ENCODE measurements at places on chromosomes 11 and 22. TPM values are rescaled to one million over a fixed set of nuclear protein-coding genes. Genes with fewer than 3 reads are reported as not detected.
A peak's percentile ranks its signal among the peaks of the same experiment; 100 is the strongest.

- H3K4me1 ChIP-seq: no peaks in the 10 kb centered on the region
- DNase-seq: no peak
- H3K36me3 ChIP-seq: no peaks in the 10 kb centered on the region
- no peaks in the 10 kb centered on the region for H3K27me3 ChIP-seq
- no peak overlapping the region for H3K4me3 ChIP-seq
Observed at GRCh38 chr22:44555046-44555445, 57.0 kb upstream of the RTL6 start.

DNA sequence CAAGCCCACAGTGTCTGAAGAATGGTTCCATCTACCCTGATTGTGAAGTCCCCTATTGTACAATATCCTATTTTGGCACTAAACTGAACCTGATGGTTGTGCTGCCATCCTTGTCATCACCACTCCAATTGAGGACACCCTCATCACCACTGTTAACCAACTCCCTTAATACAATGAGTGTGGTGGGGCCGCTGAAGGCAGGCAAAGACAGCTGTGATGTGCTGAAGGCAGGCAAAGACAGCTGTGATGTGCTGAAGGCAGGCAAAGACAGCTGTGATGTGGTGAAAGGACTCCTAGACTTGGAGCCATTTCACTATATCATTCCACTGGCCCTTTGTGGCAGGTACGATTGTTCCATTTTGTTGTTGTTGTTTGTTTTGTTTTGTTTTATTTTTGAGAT is 481.6 kb downstream of the SOX6 start:
- no peaks in the 10 kb centered on the region for H3K27me3 ChIP-seq
- DNase-seq: no peak
- no peak overlapping the region for H3K27ac ChIP-seq
- H3K36me3 ChIP-seq: no peaks in the 10 kb centered on the region

- no peaks in the 10 kb centered on the region for H3K36me3 ChIP-seq
- no peak overlapping the region for H3K4me3 ChIP-seq
- DNase-seq: peak; percentile 45
- H3K27me3 ChIP-seq: no peaks in the 10 kb centered on the region
Observed at GRCh38 chr11:2777386-2777785, 77.6 kb upstream of the KCNQ1OT1 start.

The EFEMP2 gene
- 111 TPM for total RNA-seq

- H3K27me3 ChIP-seq: no peaks in the 10 kb centered on the region
- H3K36me3 ChIP-seq: no peaks in the 10 kb centered on the region
- no peak for DNase-seq
- H3K4me1 ChIP-seq: no peaks in the 10 kb centered on the region
- no peak overlapping the region for H3K27ac ChIP-seq
Observed at GRCh38 chr11:83682611-83682973, 396.4 kb upstream of the CCDC90B start.

DNA sequence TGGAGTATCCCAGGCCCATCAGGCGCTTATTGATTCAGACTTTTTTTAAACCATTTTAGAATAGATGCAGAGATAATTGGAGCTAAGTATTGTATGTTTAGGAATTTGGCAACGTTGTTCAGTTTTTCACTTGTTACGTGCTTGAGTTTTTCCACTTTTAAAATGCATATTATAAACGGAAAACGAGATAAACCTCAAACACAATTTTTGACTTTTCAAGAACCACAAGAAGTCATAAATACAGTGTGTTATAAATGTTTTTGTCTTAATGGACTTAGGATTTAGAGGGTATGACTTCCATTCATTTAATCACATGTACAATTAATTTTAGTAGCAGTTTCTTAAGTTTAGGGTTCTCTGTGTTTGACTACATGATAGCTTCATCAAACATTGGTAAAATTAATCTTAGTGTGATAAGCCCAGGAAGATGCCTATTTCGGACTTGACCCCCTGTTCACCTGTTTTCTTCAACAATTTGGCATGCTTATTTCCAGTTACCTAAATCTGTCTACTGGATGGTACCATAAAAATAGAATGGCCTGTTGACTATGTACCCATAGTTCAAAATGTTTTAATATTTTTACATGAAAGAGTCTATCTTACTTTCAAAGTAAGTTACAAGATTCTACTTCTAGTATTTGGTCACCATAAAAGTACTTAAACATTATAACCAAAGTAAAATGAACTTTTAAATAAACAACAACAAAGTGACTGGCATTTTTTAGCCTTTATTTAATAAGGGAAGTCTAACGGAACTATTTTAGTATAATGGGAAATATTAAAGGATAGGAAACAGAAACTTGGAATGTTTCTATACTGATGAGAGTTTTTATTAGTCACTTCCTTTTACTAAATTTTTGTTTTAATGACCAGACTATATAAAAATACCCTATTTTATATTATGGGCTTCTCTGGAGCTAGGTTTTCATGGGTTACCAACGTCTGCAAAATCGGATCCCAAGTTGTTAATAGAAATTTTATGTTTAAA is 1.4 kb downstream of the ZC3H12C start:
- no peak for DNase-seq
- H3K36me3 ChIP-seq: no peaks in the 10 kb centered on the region
- H3K4me3 ChIP-seq: no peak overlapping the region
- peaks cover 11% of the 10 kb centered on the region for H3K4me1 ChIP-seq
- peak overlapping the region; percentile 99 for H3K27ac ChIP-seq
- no peaks in the 10 kb centered on the region for H3K27me3 ChIP-seq

DNA sequence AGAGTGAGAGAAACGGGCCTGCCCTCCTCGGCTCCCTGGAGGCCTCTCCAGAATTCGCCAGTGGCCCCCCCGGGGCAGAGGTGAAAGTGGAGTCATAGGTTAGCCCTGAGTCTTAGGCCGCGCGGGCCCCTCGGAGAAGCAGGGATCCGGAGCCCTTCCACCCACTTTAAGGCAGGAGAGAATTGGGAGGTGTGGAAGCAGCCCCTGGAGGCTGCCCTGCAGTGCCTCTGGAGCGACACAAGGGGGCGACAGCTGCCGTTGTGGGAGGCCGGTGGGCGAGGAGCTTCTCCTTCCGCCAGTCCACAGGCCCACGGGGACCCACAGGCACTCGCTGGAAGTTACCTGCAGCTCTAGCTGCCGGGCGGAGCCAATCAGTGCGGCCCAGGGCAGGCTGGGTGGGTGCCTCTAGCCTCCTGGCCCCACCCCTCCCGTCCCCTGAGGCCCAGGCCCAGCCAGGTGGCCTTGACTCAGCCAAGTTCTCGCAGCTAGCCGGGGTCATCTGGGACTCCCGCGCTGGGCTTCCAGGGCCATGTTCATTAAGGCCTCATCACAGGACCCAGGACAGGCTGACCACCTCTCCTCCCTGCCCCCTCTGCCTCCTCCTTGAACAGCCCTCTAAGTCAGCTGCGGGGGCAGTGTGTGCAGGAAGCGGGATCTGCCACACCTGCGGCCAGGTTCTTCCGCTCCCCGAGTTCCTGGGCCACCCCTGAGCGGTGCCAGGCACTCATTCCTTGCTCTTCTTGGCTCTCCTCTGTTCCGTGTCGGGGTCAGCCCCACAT is 5.0 kb downstream of the DGKZ start:
- no peak overlapping the region for H3K27ac ChIP-seq
- no peak overlapping the region for H3K4me3 ChIP-seq
- no peaks in the 10 kb centered on the region for H3K36me3 ChIP-seq
- peaks cover 28% of the 10 kb centered on the region for H3K4me1 ChIP-seq
- no peaks in the 10 kb centered on the region for H3K27me3 ChIP-seq

- no peak for DNase-seq
- H3K4me3 ChIP-seq: no peak overlapping the region
- no peaks in the 10 kb centered on the region for H3K27me3 ChIP-seq
- H3K36me3 ChIP-seq: no peaks in the 10 kb centered on the region
- no peak overlapping the region for H3K27ac ChIP-seq
Observed at GRCh38 chr11:96061069-96061468, 137.2 kb upstream of the MTMR2 start.

DNA sequence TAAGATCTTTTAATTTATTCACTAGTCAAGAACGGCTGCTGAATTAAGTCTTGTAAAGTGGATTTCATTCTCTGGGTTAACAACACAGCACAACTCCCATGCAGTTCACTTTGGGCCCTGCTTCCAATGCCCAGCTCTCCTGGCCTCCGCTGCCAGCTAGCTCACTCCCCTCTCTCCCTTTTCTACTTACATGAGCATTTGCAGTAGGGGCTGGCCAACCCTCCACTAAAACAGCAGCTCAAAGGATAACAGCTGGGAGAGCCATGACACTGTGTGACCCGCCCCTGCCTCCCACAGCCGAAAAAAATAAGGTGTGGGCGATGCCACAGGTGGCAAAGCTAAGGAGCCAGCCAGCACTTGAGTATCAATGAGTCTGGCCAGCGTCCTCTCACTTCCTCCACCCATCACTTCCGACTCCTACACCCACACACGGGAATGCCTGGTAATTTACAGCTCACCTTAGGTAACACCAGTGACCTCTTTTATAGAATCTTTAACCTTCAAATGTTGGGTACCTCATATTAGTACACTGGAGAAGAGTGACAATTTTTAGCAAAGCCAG is 56.8 kb downstream of the DGCR2 start:
- no peak overlapping the region for H3K27ac ChIP-seq
- H3K36me3 ChIP-seq: peaks cover 59% of the 10 kb centered on the region
- peaks cover 30% of the 10 kb centered on the region for H3K4me1 ChIP-seq
- no peak for DNase-seq

GRCh38 chr11:46520971-46521745 is 72.7 kb downstream of the AMBRA1 start:
- H3K36me3 ChIP-seq: no peaks in the 10 kb centered on the region
- no peak overlapping the region for H3K27ac ChIP-seq
- no peak for DNase-seq
- H3K27me3 ChIP-seq: no peaks in the 10 kb centered on the region
- H3K4me1 ChIP-seq: peaks cover 4% of the 10 kb centered on the region

- H3K27me3 ChIP-seq: no peaks in the 10 kb centered on the region
- no peaks in the 10 kb centered on the region for H3K4me1 ChIP-seq
- DNase-seq: no peak
Observed at GRCh38 chr11:96035740-96036078, 111.8 kb upstream of the MTMR2 start.

DNA sequence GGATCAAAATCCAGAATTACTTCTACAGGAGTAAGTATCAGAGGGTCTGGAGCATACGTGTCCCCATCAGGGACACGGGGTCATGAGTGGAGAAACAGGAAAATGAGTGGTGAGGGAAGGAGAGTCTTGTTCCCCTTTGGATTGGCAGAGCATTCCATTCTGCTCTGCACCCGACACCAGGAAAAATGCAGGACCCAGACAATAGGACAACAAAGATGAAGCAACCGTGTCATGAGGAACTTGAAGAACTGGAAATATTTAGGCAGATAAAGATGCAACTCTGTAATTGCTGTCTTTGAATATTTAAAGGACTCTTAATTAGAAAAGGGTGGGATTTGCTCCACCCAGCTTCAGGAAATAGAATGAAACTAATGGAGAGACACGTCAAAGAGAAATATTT is 89.0 kb upstream of the BLID start:
- no peak for DNase-seq
- H3K4me3 ChIP-seq: no peak overlapping the region
- peaks cover 4% of the 10 kb centered on the region for H3K4me1 ChIP-seq

- no peak for DNase-seq
- no peak overlapping the region for H3K27ac ChIP-seq
- H3K36me3 ChIP-seq: no peaks in the 10 kb centered on the region
- no peaks in the 10 kb centered on the region for H3K27me3 ChIP-seq
- no peak overlapping the region for H3K4me3 ChIP-seq
Observed at GRCh38 chr11:45412051-45412471, 125.9 kb upstream of the SYT13 start.

DNA sequence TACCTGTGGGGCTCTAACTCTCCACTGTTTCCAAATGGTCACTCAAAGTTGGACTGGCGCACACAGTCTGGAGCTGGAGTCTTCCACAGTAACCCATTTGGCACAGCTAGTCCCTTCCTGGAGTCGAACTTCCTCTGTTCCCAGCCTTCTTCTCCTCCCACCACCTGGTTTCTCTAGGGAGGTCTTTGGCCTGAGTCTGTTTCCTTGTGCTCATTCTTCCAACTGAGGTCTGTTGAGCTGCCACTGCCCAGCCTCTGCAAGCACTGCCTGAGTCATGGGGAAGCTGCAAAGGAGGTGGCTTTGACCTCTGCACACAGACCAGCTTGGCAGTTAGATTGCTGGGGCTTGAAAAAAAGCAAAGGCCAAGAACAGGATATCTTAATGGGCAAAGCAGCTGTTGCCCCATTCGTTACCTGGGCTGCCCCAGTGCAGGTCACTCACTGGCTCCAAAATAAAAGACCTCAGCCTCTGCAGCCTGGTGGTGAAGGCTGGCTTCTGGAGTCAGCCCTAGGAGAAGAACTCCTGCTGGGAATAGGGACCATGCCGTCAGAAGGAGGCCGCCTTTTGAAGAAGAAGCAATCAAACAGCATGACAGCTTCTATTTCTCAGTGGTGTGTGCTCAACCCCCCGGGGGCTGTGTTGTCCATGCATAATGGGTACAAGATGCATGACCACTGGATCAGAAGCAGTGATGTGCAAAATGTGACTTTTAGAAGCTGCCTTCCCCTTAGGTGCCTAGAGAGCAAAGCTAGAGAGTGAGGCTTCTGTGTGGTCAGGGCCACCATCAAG is 3.0 kb downstream of the ADAMTS15 start:
- no peaks in the 10 kb centered on the region for H3K36me3 ChIP-seq
- no peak overlapping the region for H3K4me3 ChIP-seq
- DNase-seq: no peak
- H3K4me1 ChIP-seq: peaks cover 21% of the 10 kb centered on the region
- H3K27ac ChIP-seq: no peak overlapping the region
- H3K27me3 ChIP-seq: peaks cover 11% of the 10 kb centered on the region

- H3K36me3 ChIP-seq: no peaks in the 10 kb centered on the region
- H3K4me3 ChIP-seq: no peak overlapping the region
Observed at GRCh38 chr11:90704510-90704909, 481.7 kb upstream of the CHORDC1 start.

DNA sequence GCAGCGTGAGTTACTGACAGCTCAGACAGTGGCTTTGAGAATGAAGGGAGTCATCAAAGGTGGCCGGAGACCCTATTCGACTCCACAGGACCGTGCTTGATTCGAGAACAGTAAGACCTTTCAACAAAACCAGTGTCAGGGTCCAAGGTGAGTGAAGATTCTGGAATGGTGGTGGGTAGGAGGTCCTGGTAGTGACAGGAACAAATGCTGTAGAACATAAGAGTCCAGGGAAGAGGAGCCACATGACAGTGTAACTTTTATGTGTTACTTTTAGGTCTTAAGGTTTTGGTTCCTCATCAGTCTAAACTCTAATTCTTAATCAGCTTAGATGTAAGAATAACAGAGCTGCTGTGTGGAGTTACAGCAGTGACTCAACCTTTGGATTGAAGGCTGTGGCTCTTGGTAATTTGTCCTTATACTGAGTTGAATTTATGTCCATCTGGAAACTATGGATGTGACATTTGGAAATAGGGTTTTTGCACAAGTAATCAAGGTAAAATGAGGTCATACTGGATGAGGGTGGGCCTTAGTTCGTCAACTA is 1.8 kb downstream of the TBC1D22A start:
- H3K4me3 ChIP-seq: no peak overlapping the region
- no peak for DNase-seq
- H3K27ac ChIP-seq: no peak overlapping the region
